CD4-positive, alpha-beta T cell treated with Interleukin-6 for 4 hours (primary cell): ENCODE measurements at places on chromosomes 4 and X.

- DNase-seq: no peak
Observed at GRCh38 chr4:81499840-81500239, 28.1 kb upstream of the RASGEF1B start.

DNA sequence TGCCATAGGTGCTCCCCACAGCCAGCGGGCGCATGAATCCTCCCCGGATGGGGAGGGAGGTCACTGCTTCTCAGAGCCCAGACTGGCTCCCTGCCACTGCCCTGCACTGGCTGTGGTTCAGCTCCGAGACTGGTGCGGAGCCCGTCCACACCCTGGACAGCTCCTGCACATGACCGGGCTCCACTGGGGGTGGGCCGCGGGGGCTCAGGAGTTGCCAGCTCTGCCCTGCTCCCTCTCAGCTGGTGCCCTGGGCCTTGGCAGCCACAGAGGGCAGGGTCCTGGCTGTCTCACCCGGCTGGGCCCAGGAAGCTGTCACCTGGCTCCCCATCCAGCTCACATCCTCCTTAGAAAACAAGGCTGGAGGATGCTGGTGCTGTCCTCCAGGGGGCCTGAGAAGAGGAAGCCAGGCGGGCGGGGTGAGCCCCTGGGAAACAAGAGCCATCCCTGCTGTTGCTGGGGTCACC is 64.9 kb upstream of the ADRA2C start:
- no peak for DNase-seq

DNA sequence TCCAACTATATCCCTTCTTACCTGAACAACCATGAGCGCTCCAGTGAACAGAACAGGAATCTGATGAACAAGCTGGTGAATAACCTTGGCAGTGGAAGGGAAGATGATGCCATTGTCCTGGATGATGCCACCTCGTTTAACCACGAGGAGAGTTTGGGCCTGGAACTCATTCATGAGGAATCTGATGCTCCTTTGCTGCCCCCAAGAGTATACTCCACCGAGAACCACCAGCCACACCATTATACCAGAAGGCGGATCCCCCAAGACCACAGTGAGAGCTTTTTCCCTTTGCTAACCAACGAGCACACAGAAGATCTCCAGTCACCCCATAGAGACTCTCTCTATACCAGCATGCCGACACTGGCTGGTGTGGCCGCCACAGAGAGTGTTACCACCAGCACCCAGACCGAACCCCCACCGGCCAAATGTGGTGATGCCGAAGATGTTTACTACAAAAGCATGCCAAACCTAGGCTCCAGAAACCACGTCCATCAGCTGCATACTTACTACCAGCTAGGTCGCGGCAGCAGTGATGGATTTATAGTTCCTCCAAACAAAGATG is 870.2 kb downstream of the ADGRL3 start:
- no peak for DNase-seq

DNA sequence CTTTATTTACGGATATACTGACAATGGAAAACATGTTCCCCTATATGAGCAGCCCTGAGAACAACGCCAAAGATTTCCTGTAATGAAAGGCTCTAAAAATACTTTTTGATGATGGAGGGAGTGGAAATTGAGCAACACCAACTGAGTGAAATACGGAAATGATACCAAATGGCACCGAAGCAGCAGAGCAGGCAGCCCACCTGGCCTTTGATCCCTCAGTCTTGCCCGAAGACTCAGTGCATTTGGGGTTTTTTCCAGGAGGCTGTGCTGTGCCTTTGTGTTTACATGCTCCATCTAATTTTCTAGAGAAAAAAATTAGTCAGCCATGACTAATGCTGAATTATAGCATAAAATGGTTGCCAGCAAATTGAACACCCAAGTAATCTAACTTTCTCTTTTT is 169.9 kb upstream of the RBPJ start:
- DNase-seq: no peak

DNA sequence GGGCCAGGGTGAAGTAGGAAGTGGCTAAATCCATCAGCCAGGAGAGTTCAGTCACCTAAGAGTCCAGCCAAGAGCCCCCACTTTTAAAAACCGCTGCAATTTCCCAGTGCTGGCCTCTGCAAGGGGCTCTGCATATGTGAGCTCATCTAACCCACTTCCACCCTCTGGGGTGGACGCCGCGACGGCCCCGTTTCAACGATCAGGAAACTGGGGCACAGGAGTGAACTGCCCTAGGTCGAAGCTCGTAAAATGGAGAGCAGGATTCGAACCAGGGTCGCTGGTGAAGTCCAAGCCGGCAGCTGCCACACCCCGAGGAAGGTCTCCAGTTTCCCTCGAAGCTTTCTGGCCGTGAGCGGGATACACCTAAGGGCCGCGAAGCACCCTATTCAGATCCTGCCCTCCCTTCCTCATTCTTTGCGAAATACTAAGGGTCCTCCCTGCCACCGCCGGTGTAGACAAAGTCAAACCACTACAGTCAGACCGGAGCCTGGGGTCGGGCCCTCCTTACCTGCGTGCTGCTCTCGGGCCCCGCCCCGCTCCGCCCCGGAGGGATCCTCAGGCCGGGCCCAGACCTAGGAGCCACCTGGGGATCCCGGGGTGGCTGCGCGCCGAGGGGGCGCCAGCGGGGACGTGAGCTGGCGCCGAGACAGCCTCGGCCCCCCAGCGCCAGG is 446 bp downstream of the EVC2 start:
- peak; percentile 15 for DNase-seq

DNA sequence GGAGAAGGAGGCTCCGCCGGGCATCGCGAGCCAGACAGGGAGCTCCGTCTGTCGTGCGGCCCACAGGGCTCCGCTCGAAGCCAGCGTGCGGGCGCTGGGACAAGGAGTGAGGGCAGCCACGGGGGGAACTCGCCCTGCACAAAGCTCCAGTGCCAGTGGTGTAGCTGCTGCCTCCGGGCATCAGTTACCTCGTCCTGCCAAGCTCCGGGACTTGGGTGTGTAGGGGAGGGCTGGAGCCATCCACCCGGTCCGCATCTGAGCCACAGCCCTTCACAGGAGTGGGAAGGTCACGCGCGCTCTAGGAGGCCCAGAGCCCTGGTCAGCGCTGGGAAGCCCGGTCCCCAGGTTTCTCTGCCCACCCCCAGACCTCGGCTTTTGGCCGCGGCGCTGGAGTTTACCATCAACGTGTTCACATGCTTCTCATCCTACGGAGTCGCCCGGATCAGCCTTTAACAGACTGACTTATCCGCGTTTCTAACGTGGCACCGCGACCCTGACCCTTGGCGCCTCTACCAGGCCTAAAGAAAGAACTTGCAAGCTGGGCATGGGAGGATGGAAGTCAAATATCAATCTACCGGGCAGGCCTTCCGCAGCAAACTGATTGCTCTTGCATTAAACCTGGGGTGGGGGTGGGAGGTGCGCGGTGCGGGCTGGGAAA is 8.4 kb upstream of the PRDM8 start:
- no peak for DNase-seq

DNA sequence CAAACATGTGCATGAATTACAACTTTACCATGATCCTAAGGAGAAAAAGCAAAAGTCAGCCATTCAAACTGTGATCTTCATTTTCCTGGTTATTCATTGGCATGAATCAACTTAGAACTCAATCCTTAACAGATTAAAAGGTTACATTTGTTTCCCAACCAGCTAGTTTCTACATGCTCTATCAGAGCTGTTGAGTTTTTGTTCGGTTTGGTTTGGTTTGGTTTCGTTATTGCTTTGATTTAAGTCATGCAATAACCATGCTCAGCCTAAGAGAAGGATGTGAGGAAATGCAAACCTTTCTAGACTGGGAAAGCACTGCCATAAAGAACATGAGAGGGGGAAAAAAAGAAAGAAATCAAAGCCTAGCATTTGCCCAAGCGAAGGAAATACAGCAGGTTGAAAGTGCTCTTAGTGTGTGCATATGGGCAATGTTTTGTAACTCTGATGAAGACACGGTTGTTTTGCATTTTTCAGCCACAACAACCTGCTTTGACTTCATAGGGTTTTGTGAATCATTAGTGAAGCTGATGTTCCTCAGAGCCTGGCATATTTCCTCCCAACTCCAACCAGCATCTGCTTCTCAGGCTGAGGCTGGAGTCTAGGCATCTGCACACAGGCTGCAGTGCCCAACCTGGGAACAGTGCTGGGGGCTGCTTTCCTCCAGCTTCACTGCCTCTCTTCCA is 234.3 kb downstream of the ZNF674 start:
- no peak for DNase-seq

DNA sequence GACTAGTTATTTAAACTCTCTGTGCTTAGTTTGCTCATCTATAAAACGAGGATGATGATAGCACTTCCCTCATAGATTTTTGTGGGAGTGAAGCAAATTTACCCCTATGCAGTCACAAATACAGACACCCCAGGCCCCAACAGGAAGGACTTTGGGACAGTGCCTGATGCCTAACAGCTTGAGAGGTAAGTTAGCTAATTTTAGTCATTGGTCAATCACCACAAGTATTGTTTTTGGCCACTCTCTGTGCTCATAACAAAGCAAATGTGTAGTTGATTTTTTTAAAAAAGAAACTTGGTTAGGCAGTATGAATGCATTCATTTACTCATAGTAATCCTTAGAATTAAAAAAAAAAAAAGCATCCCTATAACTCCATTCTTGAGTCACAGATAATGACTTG is 1590.7 kb upstream of the TENM3 start:
- no peak for DNase-seq

- no peak for DNase-seq
Observed at GRCh38 chr4:110289601-110290100, 91.2 kb upstream of the ELOVL6 start.

- no peak for DNase-seq
Observed at GRCh38 chr4:15902746-15903145, 35.8 kb downstream of the FGFBP1 start.

GRCh38 chr4:173958445-173958844 is 325.0 kb downstream of the FBXO8 start:
- DNase-seq: no peak

GRCh38 chr4:139955600-139955999 is 198.4 kb downstream of the MAML3 start:
- DNase-seq: no peak

DNA sequence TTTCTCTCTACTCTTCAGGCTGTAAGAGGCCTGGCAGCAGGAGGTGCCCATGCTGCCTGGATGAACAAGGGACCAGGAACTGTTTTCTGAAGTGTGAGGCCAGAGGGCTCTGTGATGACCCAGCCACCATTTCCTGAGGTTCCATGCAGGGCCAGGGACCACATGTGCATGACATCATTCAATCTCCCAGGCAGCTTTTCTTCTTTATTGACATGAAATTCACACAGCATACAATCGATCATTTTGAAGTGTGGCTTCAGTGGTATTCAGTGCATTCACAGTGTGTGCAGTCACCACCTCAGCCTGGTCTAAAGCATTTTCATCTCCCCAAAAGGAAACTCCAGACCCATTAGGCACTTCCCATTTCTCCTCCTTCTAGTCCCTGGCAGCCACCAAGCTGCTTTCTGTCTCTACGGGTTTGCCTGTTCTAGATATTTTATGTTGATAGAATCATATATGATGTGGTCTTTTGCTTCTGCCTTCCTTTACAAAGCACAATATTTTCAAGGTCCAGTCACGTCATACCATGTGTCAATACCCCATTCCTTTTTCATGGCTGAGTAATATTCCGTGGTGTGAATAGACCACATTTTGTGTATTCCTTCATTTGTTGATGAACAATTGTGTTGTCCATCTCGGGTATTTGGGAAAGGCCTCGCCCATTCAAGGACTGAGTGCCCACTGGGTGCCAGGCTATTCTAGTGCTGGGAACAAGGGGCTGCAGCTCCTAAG is 93.1 kb downstream of the PSAPL1 start:
- DNase-seq: no peak

GRCh38 chr4:123783151-123783790 is 386.7 kb downstream of the SPRY1 start:
- DNase-seq: no peak

- DNase-seq: no peak
Observed at GRCh38 chrX:17682259-17682658, 55.0 kb upstream of the SCML1 start.

DNA sequence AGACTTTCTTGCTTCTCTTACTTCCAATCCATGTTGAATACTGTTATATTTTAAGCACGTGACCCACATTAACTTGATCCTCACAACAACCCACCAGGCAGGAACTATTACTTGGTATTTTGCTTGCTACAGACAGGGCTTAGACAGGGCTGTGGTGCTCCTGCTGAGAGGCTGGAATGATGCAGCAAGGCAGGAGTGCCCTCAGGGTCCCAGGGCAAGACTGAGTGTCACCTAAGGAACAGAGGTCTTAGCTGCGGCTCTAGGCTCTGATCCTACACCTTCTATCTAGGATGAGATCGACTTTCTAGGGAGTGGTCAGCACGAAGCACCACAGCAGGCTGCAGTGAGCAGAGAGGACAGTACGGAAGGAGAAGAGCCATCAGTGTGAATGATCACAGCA is 20.0 kb downstream of the TAPT1 start:
- no peak for DNase-seq

- DNase-seq: no peak
Observed at GRCh38 chr4:15303052-15303641, 124.7 kb upstream of the C1QTNF7 start.

DNA sequence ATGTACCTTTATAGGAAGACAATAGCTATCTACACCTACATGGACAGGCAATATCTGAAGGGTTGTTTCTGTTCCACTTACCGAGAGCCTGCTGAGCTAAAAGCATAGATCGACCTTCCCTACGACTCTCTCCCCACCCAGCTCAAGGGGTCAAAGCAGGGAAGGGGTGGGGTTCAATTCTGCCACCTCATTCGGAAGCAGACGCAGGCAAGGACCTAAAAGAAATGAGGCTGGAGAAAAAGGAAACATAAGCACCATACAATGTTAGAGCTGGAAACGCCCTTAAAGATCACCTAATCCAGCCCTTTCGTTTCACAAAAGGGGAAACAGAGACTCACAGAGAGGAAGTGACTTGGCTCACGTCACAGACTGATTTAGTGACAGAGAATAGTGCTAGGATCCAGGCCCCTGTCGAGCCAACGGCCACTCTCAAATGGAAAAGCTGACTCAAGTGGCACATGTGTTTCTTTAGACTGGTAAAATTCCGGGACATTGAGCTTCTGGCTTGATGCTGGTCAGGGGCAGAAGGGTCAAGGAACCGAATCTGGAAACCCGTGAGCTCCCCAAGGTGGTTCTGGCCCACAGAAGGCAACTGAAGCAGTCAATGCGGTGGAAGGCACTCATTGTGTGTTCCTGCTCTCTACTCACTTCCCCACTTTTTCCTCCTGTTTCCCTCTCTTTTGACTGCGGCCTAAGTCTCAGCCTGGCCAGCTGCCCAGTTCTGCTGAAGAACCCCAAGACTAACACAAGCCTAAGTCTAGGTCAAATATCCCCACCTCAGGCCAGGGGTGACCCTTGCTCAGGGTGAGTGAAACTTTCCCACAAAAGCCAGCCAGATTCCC is 7.5 kb downstream of the SEPTIN6 start:
- DNase-seq: peak; percentile 57

GRCh38 chr4:39051492-39051891 is 10.5 kb upstream of the KLHL5 start:
- DNase-seq: no peak
